Common myeloid progenitor, CD34-positive (primary cell): ENCODE measurements at places on chromosomes 13 and 19.

DNA sequence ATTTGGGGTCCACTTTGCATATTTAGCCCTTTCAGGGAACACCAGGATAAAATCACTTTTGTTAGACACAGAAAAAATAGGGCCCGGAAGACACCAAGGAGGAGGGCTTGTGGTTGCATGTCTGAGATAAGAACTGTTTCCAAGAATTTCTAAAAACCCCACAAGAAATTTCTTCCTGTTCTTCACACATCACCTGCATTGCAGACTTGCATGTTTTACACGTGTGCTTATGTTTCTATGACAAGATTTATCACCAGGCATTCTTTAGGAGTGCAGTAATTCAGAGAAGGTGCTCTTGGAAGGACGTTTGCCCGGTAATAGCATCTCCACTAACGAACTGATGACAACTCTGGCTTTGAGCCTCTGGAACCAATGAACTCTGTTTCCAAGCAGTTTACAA lies 7.1 kb upstream of the ACTL9 start:
- no peak for DNase-seq

- DNase-seq: peak; percentile 66
Observed at GRCh38 chr19:17052439-17052838, 22.8 kb downstream of the HAUS8 start.

DNA sequence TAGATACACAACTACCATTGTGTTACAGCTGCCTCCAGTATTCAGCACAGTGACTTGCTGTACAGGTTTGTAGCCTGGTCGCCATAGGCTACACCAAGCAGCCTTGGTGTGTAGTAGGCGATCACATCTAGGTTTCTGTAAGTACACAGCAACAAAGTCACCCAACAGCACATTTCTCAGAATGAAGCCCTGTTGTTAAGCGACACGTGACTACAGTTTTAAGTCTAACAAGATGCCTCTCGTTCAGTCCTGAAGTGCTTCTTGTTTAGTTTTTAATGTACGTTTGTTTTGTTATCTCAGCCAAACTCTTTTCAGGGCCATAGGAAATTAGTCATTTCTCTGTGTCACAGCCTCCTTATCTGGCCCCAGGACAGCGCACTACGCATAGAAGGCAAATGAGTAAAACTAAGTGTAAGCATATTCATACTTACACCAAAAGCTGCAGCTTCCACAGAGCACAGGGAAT lies 50.0 kb upstream of the GPR183 start:
- DNase-seq: peak; percentile 83

DNA sequence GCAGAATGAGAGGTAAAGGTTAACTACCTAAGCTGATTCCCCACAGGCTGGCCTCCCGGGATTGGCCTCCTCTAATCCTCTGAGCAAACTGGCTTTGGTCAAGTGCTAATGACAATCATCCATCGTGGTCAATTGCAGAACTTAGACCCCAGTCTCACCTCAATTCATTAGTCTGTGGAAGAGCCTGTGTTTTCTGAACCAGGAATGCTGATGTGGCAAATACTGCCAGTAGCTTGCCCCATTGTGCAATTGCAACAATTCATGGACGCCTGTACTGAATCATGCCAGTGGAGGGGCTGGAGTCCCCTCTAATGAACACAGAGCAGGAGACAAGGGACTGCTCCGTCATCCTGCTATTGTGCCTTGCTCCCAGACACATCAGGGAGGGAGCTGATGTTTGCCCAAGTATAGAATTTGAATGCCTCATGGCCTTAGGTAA lies 1256.5 kb downstream of the EFNB2 start:
- DNase-seq: no peak

DNA sequence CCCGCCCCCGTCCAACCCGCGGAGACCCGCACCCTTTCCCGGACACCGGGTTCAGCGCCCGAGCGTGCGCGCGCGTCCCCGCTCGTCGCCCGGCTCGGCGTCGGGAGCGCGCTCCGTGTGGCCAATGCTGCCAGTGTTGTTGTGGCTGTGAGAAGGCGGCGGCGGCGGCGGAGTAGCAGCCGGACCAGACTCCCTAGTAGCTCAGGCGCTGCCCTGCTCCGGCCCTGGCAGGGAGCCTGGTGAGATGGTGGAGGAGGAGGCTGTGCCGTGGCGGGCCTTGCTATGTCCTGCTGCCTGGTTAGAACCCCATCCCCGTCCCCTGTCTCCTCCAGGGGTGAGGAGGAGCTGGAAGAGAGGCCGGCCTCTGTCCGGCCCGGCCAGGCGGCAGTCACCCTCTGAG lies 553.2 kb downstream of the TUBA3C start:
- no peak for DNase-seq

DNA sequence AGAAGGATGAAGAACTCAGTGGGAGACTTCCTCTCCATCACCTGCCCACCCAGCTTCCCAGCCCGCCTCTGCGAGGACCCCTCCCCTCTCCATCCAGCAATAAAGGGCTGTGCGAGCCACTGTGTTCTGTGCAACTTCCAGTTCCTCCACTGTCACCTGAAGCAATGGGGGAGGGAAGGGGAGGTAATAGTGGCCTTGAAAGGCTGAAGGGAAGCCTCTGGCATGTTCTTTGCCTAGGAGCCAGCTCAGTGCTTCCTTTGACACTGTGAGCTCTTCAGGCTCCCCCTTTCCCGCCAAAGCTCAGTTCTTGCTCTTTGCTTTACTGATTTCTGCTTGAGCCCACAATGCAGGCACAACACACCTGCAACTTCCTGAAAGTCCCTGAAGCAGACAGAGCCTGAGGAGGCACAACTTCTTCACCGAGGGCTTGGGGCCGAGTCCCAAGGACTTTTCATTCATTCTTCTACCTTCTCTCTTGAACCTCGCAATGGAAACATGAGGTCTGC lies 73.2 kb upstream of the DOCK9 start:
- no peak for DNase-seq
